Dermis blood vessel endothelial cell (primary cell): ENCODE measurements at places on chromosomes 6 and 20.
A peak's percentile ranks its signal among the peaks of the same experiment; 100 is the strongest.

- DNase-seq: no peak
These were observed 108.6 kb upstream of the VGLL2 start for GRCh38 chr6:117156741-117157140.

- no peak for DNase-seq
These were observed 223.4 kb downstream of the SLC24A3 start for GRCh38 chr20:19435821-19436220.

DNA sequence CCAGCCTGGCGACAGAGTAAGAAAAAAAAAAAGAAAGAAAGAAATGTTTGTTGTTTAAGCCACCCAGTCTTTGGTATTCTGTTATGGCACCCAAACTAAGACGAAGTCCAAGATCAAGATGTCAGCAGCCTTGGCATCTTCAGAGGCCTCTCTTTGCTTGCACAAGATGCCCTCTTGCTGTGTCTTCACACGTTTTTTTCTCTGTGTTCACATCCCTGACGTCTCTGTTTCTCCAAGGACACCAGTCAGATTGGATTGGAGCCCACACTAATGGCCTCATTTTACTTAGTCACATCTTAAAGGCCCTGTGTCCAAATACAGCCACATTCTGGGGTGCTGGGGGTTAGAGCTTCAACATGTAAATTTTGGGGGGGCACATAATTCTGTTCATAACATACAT lies 380.9 kb downstream of the GJA1 start:
- DNase-seq: no peak

- no peak for DNase-seq
These were observed 125.1 kb upstream of the RREB1 start for GRCh38 chr6:6982663-6983062.

- DNase-seq: no peak
These were observed 51.3 kb upstream of the FOXC1 start for GRCh38 chr6:1558388-1558787.

DNA sequence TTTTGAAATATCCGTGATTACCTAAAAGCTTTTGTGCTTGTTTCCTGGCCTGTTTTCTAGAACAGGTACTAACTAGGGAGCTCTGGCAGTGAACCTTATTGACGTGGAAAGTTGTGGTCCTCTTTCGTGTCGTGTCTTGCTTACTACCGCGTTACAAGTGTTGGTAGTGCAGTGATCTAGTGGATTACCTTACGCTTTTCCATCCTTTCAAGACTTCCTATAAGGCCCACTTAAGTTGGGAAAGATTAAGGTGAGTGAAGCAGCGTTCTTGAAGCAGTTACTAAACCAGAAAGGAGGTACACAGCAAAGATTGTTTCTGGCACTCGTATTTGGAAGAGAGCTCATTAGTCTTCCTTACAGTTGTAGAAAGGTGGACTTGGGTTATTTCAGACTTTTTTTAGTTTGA lies 1.9 kb downstream of the PNRC1 start:
- DNase-seq: peak; percentile 41

DNA sequence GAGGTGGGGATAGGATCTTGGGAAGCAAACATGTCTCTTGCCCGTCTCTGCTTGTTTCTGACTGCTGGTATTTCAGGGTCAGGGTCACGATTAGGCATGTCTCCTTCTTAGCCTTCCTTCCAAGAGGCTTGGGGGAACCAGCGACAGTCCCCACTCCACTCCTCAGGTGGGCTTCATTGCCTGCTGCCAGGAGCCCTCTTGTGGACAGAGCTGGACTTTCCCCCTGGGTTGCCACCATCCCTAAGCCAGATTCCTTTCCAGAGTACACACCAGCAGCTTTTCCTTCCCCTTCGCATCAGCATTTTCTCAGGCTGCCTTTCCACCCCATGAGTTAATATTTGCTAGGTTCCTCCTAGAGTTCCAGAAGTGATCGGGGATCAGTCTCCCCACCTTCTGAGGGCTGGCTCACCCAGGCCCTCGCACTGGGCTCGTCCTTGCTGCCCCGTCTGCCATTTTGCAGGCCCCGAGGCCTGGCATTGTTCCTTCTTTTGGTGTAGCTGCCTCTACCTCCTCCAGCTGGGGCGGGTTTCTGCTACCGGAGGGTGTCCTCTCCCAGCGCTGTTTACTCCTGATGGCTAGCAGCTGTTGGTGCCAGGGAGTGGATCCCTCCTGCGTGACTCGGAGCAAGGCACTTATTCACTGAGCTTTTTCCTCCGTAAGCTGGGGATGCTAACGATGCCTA lies 8.8 kb upstream of the C20orf144 start:
- DNase-seq: peak; percentile 79

- no peak for DNase-seq
These were observed 3.7 kb upstream of the PMEPA1 start for GRCh38 chr20:57713505-57713903.
